ENCODE measurements at places on chromosomes 16 and 17.

GRCh38 chr16:89422527-89422904 is 67.8 kb downstream of the ANKRD11 start:
- no peak for DNase-seq

DNA sequence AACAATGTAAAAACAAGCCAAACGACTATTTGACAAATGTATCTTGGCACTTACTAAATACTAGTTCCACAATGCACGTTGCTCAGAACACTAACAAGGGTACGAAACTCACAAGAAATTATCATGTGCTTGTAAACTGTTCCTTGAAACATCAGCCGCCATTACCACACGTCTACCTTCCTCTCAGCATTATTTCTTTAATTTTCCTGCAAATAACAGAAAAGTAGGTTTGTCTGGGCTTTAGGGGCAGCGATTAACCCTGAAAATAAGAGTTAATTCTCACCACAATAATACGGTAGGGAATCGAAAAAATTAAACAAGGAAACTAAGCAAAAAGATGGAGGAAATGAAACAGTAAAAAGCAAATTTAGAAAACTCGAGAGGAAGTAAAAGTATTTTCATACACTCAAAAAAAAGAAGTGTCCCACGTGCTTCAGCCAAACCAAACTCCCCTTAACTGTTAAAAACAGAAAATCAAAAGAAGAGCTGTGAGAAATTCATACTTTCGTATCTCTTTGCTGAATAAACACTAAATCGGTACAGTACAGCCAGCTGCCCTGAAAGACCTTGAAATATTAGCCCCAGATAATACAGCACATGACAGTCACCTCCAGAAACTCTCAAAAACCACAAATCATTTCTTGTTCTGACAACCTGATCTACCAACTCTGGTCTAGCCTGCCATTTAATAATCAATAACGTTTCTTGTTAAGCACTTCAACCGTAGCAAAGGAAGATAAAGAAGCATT is 1.2 kb downstream of the ARHGAP17 start:
- DNase-seq: no peak

GRCh38 chr16:4093495-4094126 is 22.6 kb downstream of the ADCY9 start:
- no peak for DNase-seq

DNA sequence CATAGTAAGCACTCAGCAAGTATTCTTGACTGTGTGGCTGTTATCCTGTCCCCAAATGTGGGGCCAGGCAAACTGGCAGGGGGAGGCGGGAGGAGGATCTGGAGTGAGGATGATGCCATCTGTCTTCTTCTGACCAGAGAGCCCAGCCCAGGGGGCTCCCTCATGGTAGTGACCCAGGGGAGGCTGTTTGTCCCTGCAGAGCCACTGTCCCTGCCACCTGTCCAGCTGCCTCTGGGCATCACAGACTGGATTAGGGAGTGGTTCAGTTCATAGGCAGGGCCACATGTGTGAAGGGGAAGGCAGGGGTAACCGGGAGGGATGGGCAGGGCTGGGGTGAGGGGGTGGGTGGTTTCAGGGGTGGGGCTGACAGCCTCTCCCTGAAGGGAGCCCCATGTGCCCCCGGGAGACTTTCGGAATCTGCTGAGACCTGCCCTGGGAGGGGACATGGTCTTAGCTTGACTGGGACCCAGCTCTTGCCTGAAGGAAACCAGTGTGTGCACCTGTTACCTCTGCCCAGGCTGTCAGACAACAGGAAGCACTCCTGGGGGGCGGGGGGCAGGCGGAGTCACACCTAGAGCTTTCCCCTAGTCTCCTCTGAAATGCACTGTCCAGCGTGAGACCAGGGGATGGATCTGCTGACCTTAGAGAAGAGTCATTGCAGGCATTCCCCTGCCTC is 15.2 kb downstream of the ARHGAP23 start:
- no peak for DNase-seq

DNA sequence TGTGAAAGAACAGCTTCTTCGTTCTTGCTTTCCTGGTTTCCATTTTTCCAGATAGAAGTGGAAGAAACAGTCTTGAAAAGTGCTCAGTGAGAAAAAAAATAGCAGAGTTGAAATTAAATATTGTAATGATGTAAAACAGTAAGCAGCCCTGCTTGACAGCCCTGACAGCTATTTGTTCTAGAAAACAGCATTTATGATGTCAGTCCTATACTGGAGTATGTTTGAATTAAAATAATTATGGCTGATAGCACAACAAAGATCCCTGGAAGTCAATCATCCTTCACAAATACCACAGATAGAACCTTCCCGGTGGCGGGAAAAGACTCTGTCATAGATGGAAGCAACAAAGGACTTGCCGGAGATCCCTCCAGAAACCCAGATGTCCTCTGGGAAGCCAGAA is 298.0 kb upstream of the TNRC6C start:
- no peak for DNase-seq

Measured in nucleus accumbens (tissue), 56 donors.